ENCODE measurements at places on chromosomes 1 and 21. TPM values are rescaled to one million over a fixed set of nuclear protein-coding genes. Genes with fewer than 3 reads are reported as not detected.

Gene CREB3L4
- 9.3 TPM for total RNA-seq

Gene MLLT11
- total RNA-seq, result 22.1 TPM

Gene TFF3
- 50.3 TPM for total RNA-seq

Gene CD1C
- total RNA-seq, result not detected

Gene SKI
- total RNA-seq, result 131 TPM

Gene ATP5IF1
- 113 TPM for total RNA-seq
